ENCODE measurements at places on chromosomes 2 and 18. TPM values are rescaled to one million over a fixed set of nuclear protein-coding genes. Genes with fewer than 3 reads are reported as not detected.

Gene ZNF892
- 7.0 TPM for total RNA-seq

Gene LONRF2
- total RNA-seq = 5.2 TPM

DNA sequence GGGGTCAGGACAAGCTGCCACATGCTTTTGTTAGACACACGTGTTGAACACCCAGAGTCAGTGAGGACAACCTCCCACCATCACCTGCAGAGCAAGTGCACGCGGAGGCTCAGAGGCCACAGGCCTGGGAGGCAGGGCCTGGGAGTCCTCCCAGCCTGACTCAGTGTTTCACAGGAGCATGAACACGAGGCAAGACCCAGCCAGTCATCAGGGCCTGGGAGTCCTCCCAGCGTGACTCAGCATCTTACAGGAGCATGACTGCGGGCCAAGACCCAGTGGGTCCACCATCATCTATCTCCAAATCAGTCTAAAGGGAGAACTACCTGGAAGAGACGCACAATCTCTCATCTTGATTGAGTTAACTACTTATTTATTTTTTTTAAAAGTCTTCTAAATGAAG is 112.6 kb upstream of the PXDN start:
- DNase-seq = no peak

- DNase-seq = no peak
Measured at GRCh38 chr18:52636536-52636935, 296.5 kb downstream of the DCC start.

GRCh38 chr2:118823633-118824032 is 23.8 kb downstream of the EN1 start:
- DNase-seq = no peak

DNA sequence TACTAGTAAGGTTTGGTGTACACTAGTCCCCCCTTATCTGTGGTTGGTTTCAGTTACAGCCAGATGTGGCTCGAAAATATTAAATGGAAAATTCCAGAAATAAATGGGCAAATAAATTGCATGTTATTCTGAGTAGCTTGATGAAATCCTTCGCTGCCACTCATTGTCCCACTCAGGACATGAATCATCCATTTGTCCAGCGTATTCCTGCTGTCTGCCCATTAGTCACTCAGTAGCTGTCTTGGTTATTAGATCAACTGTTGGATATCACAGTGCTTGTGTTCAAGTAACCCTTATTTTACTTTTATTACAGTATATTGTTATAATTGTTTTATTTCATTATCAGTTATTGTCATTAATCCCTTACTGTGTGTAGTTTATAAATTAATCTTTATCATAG is 21.7 kb downstream of the ZDBF2 start:
- no peak for DNase-seq

- no peak for DNase-seq
Measured at GRCh38 chr2:240451791-240452461, 16.5 kb downstream of the GPC1 start.

GRCh38 chr2:134155134-134155533 is 98.7 kb upstream of the MGAT5 start:
- no peak for DNase-seq

Measured in lung (tissue), 17 donors.